ENCODE measurements at places on chromosomes 3 and 15. TPM values are rescaled to one million over a fixed set of nuclear protein-coding genes. Genes with fewer than 3 reads are reported as not detected.

AGBL1 gene
- not detected for total RNA-seq

MANF gene
- 101 TPM for total RNA-seq

RETNLB gene
- not detected for total RNA-seq

FRMD5 gene
- total RNA-seq = 4.6 TPM

CCR2 gene
- not detected for total RNA-seq

TF gene
- 0.93 TPM for total RNA-seq

PRR20G gene
- total RNA-seq = 0.14 TPM

SLC2A2 gene
- not detected for total RNA-seq

CYP19A1 gene
- 0.16 TPM for total RNA-seq

NTRK3 gene
- 21.7 TPM for total RNA-seq

GOLGA6L9 gene
- total RNA-seq = 3.0 TPM

KATNBL1 gene
- total RNA-seq = 33.1 TPM

CCR8 gene
- not detected for total RNA-seq

CTDSPL2 gene
- total RNA-seq = 15.3 TPM

PRR23E gene
- not detected for total RNA-seq

CCR4 gene
- not detected for total RNA-seq

GOLGA8G gene
- total RNA-seq = not detected

SNX22 gene
- 0.77 TPM for total RNA-seq

RBSN gene
- total RNA-seq = 10.5 TPM

ZKSCAN7 gene
- total RNA-seq = not detected

PLD1 gene
- total RNA-seq = 7.2 TPM

PROS1 gene
- 9.7 TPM for total RNA-seq

TUSC7 gene
- not detected for total RNA-seq

CFAP100 gene
- not detected for total RNA-seq

CHRNA5 gene
- 38.2 TPM for total RNA-seq
